ENCODE measurements at places on chromosomes 2 and 18.

DNA sequence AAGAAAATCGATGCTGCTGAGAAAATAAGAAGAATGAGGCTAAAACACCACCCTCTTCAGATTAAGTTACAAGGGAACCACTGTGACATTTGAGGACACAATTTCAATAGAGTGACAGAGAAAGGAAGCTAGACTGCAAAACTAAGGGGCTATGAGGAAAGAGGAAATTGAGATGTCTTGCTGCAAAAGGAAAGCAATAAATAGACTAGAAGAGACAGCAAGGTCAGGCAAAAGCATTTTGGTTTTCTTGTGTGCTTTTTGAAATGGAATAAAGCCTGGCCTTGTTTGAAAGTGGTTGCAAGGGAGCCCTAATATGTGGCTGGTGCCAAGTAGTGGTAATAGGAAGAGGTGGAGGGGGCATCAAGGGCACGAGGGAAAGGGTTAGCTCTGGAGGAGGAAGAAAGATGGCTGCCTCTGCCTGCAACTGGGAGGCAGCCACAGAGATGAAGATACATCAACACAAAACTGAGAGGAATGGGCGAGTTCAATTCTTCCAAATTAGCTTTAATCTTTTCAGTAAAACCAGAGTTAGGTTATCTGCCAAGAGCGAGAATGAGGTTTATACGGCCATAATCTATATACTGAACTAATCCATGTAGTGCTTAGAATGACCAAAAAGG, 1.2 kb upstream of the MRO start:
- DNase-seq = no peak

DNA sequence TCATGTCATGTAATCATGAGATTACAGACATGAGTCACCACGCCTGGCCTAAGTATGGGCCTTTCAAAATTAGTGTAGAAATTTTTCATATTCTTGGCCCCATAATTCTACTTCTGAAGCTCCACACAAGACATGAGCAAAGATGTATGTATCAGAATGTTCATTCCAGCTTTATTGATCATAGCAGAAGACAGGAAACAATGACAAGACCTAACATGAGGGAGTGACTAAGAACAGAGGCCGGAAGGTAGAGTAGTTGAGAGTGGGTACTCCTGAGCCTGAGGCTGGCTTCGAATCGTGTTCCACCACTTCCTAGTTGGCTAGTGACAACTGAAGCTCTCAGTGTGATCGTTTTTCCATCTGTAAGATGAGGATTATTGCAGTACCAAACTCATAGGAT, 89.3 kb downstream of the ARMC9 start:
- no peak for DNase-seq

GRCh38 chr2:106575955-106576354, 88.8 kb downstream of the CD8B2 start:
- no peak for DNase-seq

DNA sequence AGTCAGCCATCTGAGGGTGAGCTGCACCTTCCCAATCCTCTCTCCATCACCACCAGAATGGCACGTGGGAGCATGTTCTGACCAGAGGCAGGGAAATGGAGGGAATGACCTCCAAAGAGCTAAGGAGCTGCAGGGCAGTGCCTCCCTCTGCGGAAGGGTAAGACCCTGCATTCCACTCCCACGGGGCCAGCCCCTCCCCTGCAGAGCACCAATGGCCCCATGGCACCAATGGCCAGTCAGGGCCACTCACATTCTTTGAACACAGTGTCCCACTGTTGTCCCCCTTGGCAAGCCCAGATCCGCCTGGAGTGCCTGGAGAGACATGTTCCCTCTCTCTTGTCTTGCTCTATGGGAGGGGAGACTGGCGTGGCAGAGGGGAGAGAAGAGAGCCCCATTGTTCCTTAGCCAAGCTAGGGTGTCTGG, 164.4 kb downstream of the TNS1 start:
- no peak for DNase-seq

GRCh38 chr2:186913870-186914269, 64.9 kb upstream of the ZSWIM2 start:
- no peak for DNase-seq

GRCh38 chr2:95574506-95574905, 17.3 kb upstream of the TRIM43 start:
- no peak for DNase-seq

DNA sequence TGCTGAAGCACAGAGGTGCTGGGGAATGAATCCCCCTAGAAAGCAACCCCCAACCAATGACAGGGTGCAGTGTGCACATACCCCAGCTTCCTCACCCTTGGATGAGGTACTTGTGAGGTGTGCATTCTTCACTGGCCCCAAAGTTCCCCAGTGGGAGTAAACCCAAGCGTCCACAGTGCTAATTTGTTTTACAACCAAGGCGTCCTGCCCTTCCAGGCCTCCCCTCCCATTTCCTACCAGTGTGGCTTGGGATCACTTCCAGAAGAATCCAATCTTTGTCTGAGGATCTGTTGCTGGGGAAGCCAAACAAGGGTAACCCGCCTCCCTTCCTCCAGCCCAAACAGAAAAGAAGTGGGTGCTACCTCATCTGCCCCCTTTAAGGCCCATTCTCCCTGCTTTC, 40.3 kb upstream of the TEX51 start:
- no peak for DNase-seq

- DNase-seq = no peak
Observed at GRCh38 chr18:38466426-38466825, 900.8 kb upstream of the CELF4 start.

DNA sequence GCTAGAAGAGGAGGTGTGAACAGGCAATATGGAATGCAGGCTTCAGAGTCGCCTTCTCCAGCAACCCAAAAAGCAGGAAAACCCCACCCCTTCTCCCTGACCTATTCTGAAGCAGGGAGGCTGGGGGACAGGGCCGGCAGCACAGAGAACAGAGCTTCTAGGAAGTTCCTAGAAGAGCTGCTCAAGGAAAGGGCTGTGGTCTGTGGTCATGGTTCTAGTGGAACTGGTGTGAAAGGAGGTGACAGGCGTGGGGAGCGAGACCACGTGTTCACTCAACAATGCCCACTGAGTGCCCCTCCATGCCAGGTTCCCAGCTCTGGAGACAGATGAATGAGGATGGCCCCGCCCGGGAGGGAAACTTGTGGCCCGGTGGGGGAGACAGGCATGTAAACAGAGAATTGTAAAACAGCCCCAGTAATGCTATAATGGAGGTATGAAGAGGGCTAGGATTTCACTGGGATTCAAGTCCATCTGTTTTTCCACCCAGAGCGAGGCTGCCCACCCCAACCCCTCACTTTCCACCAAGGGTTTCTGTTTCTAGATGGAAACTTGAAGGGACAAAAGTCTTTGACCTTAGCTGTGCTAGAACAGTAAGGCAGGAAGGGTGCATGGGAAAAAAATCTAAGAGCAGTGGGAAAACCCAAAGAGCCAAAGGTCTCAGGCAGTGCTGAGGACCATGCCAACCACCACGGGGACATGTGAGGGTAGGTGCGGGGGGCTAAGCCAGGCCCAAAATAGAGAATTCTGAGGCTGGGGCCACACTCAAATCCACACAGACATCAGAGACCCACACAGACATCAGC, 71.8 kb downstream of the TNS1 start:
- no peak for DNase-seq

DNA sequence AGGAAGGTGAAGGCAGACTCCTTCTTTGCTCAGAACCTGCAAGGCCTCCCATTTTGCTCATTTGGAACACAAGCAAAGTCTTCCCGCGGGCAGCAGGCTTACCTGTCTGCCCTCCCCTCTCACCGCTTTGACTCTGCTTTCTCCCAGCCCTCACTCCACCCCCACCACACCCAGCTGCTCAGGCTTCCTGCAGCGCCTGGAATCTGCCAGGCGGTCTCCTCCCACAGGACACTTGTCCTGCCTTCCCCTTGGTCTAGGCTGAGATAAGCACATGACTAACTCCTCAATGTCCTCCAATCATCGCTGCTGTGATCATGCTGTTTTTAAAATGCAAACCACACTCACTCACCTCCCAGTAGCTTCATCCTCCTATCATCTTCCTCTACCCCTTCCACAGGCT, 430.0 kb downstream of the ZNF516 start:
- DNase-seq = no peak

DNA sequence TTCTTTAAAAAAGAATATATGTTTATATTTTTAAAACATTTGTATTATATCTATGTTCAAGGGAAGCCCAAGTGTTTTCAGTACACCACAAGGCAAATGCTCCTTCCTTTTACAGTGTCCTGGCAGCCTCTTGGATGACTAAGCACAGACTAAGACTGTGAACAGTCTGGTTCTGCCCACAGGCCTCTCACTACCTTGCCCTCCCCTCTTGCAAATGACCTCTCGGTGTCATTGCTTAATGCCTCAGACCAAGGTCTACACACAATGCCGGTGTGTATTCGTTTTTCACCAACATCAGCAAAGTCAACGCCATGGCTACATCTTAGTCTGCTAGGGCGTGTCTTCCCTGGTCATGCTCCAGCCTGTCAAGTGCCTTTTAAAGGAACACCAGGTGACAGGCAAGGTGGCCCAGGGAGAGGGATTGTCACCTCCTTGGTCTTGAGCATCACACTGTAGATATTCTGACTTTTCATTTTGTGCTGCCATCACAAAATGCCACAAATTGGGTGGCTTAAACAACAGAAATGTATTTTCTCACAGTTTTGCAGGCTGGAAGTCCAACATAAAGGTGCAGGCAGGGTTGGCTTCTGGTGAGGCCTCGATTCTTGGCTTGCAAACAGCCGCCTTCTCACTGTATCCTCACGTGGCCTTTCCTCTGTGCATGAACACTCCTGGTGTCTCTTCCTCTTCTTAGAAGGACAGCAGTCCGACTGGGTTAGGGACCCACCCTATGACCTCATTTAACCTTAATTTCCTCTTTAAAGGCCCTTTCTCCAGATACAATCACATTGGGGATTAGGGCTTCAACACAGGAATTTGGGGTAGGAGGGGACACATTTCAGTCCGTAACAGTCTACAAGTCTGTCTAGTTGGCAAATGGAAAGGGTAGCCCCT, 266.5 kb downstream of the KLHL29 start:
- DNase-seq = no peak

- no peak for DNase-seq
Observed at GRCh38 chr2:218407717-218408116, 8.0 kb downstream of the CTDSP1 start.

GRCh38 chr18:35278969-35279368, 11.1 kb downstream of the ZSCAN30 start:
- no peak for DNase-seq

DNA sequence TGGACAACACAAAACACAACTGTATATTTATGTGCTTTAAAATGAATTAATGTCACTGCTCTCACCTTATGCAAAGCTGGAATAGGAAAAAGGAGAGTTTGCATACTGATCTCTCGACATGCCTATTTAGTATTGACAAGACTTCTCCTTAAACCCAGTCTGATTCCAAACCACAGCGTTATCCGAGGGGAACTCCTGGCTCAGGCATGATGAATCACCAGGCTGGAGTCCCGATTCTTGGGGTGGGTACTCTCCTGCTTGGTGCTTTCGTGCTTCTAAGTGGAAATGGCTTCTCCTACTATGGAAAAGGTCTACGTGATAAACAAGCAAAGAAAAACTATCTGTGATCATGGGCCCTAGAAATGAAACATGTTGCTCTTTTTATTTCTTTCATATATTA, 88.9 kb upstream of the SLC35G4 start:
- DNase-seq = no peak

DNA sequence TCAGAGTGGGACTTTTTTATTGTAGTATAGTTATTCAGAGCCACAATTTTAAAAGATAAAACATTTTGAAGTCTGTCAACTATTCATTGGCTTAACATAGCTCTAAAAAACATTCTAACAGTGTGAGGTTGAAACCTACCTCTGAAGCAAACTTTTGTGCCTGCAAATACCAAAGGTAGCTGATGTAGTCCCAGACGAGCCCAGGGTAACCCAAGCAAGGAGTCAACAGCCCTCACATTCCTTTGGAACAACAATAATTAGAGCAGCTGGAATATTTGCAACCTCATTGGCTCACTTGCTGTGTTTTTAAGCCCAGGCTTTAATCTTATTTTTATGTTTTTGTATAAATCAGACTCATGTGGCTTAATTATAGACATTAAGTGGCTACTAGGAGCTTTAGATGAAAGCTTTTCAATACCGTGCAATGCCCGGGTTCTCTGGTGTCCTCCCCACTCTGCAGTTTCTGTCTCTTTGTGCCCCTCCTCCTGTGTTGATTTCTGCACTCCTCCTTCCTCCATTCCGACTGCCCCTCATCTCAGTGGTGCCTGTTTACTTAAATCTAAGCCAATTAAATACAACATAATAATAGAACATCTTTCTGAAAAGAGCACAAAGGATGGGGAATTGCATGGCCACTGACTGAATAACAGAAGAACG, 157.9 kb upstream of the UNC80 start:
- DNase-seq = no peak

DNA sequence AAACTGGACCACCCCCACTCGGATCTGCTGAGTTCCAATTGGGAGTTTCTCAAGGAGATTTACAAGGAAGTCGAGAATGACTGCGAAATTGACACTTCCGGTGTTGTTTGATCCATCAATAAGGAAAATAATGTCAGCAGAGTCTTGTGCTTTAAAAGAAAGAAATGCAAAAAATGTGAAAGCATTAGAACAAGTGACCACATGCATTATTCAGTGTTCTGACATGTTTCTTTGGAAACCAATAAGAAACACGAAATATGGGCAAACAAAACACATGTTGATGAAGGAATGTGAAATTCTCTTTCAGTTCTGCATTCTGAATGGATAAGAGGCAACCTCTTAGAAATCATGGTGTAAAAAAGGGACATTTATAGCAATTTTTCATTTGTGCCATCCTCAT, 25.9 kb downstream of the COL6A3 start:
- no peak for DNase-seq

GRCh38 chr2:126849991-126850535, 48.6 kb upstream of the TEX51 start:
- DNase-seq = no peak

- no peak for DNase-seq
Observed at GRCh38 chr2:113133704-113134598, 6.6 kb downstream of the IL1RN start.

- no peak for DNase-seq
Observed at GRCh38 chr2:60317844-60318243, 235.6 kb downstream of the BCL11A start.

DNA sequence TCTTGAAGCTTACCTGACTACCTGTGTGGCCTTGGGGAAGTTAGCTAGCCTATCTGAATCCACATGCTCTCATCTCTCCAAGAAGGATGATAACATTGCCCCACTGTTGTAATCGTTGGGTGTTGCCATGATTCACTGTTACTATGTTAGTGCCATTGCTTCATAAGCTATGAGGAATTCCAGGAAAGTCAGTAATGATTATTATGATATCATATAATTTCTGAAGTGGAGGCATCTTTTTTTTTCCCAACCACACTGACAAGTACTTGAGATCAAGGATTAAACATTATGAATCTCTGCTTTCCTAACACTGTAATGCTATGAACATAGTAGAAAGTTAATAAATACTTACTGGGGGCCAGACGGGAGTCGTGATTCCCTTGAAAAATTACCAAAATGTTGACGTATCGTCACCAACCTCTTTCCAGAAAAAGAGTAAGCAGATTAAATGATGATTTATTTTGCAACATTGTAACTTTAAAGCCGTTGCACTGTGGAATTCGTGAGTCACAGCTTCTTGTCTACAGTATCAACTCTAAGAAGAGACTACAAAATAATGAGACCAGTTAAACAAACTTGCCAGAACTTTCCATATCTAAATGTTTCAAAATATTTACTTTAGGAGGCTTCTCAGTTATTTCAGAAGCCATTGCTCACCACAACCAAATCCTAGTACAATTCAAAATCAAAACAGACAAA, 459.9 kb downstream of the PIK3C3 start:
- no peak for DNase-seq

GRCh38 chr2:69340101-69340775, 46.8 kb downstream of the GFPT1 start:
- DNase-seq = no peak

Measured in stimulated activated CD8-positive, alpha-beta memory T cell treated with anti-CD3 and anti-CD28 coated beads, Interleukin-4, amount 100 ng/mL, for 1 hour (primary cell).